ENCODE measurements at places on chromosomes 7 and 10.

- DNase-seq: no peak
Observed at GRCh38 chr10:103980288-103980906, 13.5 kb downstream of the SLK start.

DNA sequence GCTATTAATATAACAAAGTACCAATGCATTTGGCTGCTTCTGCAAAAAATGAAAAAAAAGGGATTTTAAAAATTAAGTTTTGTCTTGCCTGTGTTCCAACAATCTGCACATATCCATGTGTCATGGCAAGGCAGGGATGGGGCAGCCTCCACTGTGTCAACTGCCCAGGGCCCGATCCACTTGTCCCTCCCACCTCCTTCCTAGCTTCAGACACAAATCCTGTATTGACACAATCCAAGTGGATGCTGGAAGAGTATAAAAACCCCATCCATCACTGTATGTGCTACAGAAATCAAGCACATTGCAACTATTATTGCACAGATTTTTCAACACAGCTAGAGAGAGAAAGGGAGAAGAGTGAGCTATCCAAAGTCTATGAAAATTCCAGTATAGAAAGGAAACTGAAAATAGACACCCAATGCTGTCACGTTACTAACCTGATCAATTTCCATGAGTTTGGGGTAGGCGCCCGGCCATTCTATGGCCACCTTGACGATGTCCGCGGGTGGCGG, 106.4 kb downstream of the ELMO1 start:
- DNase-seq: no peak

- no peak for DNase-seq
Observed at GRCh38 chr7:24833549-24833948, 76.3 kb upstream of the GSDME start.

DNA sequence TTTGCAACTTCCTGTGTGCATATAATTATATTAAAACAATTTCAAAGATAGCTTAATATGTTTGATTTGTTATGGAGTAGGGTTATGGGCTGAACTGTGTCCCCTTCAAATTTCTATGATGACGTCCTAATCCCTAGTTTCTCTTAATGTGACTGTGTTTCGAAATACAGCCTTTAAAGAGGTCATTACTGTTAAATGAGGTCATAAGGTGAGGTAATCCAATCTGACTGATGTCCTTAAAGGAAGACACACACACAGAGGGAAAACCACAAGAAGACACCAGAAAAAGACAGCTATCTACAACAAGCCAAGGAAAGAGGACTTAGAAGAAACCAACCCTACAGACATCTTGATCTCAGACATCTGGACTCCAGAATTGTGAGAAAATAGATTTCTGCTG, 407.4 kb downstream of the MAGI2 start:
- DNase-seq: no peak

- no peak for DNase-seq
Observed at GRCh38 chr10:62790019-62790555, 14.4 kb upstream of the ADO start.
